GM19239 (cell line): ENCODE measurements at places on chromosomes 4 and X.

GRCh38 chr4:27811948-27812347, 951.3 kb downstream of the STIM2 start:
- no peak for DNase-seq

DNA sequence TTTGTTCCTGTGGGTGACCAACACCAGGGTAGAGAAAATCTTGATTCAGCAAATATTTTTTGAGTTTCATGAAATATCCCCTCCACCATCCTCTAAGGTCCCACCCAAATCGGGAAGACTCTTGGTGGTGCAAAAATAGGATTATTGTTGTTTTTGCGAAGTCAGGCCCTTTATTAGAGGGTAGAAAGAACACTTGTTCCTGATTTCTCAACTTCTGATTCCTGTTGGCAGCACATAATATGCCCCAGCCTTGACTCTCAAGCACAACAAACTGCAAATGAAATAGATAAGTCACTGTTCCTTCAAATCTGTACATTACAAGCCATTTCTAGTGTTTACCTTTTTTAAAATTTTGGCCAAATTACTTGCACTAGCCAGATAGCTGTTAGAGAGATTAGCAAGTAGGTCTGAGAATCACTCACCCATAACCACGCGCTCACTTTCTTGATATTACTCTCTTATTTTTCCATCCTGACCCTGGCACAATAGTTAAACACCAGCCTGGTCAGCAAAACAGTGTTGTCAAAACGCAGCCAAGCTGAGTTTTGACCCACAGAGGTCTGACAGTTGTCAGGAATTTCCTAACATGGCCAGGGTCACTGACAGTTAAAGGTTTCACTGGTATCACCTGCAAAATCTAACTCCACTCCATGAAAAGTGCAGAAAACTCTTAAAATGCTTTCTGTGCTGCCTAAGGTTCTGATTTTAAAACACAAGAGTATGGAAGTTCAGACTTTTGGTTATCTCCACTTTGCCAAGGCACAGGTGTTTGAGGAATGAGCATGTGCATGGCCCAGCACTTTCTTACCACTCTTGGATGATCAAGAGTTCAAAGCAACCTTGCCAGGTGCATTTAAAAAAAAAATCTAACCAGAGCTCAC, 69.8 kb downstream of the RBM47 start:
- DNase-seq = no peak

DNA sequence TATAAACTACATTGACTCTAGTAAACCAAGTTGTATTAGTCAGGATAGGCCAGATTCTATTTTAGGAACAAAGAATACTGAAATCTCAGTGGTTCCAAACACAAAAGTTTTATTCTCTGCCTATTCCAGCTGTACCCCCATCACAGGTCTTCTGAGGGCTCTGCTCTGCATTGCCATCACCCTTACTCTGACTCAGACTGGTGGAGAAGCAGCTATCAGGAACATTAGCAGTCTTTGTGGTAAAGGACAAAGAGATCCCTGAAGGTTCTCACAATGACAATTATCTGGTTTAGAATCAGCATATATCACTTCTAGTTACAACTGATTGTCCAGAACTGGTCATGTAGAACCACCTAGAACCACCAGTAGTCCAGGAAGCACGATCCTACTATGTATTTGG, 251.1 kb downstream of the GLUD2 start:
- no peak for DNase-seq

- DNase-seq = no peak
These were observed 189.1 kb downstream of the SHOX start for GRCh38 chrX:819684-820083.

DNA sequence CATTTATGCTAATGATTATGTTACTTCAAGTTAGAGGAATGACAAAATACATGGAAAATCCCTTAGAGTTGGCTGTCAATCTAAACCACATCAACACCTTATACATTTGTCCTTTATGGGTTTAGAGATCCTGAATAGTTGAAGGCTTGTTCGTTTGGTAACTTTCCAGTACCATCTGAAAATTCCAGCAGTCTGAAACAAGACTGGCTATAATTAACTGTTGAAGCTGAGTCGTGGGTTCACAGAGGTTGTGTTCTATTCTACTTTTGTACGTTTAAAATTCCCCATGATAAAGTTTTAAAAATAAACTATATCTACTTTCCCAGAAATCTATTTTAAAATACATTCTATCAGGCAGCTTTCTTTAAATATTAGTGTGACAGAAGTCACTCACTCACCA, 73.0 kb downstream of the USP46 start:
- no peak for DNase-seq

DNA sequence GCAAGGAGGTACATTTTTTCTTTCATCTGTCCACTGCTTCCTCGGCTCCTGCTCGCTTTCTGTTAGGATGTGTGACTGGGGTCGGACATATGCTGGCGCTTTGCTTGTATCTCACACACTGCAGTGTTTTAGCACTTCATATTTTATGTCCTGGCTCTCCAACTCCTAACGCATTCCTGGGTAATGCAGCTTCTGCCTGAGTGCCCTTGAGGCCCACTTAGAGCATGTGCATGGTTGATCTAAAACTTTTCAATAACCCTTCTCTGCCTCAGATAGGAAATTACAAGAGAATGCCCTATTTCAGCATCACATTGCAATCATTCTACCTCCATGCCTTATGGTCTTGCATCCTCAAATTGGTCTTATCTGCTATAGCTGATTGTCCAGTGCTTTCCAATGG, 65.3 kb downstream of the NEIL3 start:
- no peak for DNase-seq

- DNase-seq = no peak
These were observed 59.5 kb downstream of the CEP135 start for GRCh38 chr4:56008206-56008605.

DNA sequence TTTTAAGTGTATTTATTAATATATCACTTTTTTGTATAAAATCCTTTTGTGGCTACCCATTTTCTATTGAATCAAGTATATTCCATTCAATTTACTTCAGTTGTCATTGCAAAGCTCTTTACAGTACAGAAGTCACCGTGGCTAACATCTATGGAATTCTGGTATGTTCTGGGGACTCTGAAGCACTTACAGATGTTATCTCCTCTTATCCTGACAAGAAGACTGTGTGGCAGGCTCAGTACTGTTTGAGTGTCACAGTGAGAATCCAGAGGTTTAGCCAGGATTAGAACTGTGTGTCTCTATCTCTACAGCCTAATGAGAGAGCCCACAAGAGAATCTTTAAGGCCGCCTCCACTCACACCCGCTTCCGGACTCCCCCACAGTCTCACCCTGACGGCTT, 78.2 kb upstream of the SORBS2 start:
- no peak for DNase-seq

DNA sequence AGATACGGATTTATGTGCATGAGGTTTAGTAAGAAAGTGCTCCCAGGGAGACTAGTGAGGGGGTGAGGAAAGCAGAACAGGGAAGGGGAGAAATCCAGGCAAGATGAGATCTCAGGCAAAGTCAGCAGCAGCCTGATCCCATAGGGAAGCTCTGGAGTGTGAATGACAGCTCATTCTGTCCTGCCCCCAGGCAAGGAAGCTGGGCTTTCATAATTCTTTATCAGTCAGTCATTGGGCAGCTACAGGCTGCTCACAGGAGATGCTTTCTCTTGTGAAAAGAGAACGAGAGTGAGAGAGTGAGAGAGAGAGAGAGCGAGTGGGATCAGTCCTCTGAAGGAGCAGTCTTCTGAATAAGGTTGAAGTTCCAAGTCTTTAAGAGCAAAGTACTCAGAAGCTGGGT, 48.1 kb downstream of the SRPX start:
- no peak for DNase-seq

DNA sequence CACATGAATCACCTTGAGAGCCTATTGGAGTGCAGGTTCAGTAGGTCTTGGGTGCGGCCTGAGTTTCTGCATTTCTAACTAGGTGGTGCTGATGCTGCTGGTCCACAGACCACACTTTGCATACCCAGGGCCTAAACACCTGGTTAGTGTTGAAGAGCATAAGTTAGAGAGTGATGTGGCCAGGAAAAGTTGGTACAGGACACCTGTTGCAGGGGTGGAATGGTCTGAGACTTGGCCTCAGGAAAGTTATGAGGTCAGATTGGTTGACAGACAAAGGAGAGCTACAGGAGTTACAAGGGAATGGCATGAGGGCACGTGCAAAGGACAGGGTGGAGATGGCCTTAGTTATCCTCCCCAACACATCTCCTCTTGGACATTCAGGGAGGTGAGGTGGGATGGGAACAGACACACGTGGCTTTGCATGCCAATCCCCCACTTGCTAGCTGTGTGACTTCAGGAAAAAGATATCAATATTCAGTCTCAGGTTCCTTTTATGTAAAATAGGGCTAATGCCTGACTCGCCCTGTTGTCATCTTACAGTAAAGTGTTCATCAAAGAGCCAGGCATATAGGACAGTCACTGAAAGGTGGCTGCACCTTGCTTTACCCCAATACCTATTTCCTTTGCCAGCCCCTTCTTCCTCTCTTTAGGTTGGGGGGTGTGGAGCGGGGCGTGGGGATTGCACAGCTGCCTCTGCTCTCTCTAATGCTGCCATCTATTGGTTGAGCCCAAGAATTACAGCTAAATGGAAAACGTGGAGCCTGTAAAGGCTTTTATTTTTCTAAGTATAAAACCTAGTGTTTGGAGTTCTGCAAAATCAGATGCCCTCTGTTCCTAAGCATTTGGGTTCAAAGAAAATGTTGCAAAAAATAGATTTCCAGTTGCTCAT, 47.5 kb downstream of the ATG4A start:
- no peak for DNase-seq

DNA sequence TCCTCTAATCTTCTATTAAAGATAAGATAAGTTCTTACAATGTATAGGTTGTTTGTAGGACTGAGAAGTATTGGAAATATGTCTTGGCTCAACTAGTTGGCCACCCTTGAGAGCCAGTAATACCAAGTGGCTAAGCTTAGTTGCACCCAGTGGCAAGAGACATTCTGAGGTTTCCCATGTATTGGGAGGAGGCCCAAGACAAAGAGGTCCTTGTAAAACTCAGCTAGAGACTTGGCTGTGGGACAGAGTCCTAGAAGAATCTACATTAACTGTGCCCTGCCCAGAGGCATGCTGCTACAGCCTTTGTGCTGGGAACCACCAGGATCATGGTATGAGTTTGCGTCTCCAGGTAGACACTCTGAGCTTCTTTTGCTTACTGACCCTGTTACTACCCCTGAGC, 41.9 kb upstream of the SLC4A4 start:
- DNase-seq = no peak

DNA sequence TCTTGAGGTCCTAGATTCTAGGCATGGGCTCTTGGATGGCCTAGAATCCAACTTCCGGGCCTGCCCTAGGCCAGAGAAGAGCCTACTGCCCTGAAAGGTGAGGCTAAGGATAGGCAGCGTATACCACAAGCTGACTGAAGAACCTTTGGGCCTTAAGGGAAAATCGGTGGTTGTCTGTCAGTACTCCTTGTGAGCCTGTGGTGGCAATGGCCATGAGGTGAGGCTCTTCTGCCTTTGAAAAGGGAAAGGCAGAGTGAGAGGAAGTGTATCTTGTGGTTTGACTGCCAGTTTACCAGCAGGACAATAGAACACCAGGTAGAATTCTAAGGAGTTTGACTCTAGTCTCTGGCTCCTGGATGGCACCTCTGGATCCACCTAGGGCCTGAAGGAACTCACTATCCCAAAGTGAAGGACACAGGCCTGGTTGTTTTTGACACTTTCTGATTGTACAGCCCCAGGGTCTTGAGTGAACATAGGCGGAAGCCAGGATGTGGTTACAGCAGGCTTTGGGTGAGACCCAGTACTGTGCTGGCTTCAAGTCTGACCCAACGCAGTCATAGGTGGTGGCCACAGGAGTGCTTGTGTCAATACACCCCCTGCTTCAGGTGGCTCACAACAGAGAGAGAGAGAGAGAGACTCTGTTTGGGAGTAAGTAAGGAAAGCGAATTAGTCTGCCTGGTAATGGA, 20.9 kb downstream of the ITIH6 start:
- no peak for DNase-seq

- no peak for DNase-seq
These were observed 93.6 kb upstream of the SMAD1 start for GRCh38 chr4:145388043-145388442.

DNA sequence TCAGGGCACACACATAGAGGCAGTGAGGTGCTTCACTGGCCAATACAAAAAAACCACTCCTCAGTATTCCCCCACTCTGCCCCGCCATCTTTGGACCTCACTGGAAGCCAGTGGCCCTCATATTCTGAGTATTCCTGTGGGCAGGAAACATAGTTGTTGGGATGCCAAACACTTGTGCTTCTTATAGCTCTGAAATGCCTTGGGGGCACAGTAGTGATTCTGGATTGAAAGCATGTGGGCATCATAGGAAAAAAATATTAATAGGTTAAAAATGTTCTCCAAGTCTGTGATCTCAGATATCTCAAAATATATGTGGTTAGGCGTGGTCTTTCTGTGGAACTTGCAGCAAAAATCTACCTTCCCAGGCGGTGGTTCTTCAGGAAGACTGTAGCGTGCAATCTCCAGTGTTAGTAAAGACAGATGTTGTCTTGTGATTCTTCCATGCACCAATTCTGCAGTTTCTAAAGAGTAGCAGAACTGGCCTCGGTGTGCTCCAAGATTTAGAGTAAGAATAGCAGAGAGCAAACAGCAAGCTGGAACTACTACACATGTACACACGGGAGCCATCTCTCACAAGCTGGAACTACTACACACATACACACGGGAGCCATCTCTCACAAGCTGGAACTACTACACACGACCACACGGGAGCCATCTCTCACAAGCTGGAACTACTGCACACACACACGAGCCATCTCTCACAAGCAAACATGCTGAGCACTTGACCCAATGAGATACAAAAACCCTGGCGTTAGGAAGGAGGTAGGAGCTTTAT, 8.0 kb upstream of the TENM3 start:
- DNase-seq = no peak

- DNase-seq = peak; percentile 28
These were observed 169.9 kb upstream of the AADAT start for GRCh38 chr4:170259631-170260153.

- no peak for DNase-seq
These were observed 73.9 kb downstream of the VCX3A start for GRCh38 chrX:6460893-6461490.

DNA sequence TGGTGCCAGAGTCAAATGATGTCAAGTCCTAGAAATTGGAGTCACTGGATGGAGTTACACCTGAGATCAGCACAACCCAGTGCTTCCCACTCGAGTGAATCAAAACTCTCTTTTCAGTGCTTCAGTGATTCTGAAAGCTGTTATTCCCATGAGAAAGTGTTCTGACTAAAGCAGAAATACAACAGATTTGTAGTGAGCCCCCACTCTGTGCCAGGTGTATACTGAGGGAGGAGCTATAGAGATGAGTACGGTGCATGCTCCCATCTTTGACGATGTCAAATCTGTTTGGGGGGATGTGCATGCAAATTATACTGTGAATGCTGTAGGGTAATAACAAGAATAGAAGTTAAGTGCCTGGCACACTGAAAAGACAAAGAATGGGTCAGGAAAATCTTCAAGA, 330.2 kb downstream of the HS3ST1 start:
- no peak for DNase-seq

- DNase-seq = no peak
These were observed 228.1 kb downstream of the ARHGAP24 start for GRCh38 chr4:85703096-85703495.

- no peak for DNase-seq
These were observed 48.2 kb upstream of the PPP2R3B start for GRCh38 chrX:434946-435345.
